Thymus (tissue), 14 donors: ENCODE measurements at places on chromosomes 7 and 10. TPM values are rescaled to one million over a fixed set of nuclear protein-coding genes. Genes with fewer than 3 reads are reported as not detected.
A peak's percentile ranks its signal among the peaks of the same experiment; 100 is the strongest.

The HOXA9 gene
- polyA plus RNA-seq, result 4.9 TPM

The ADAM12 gene
- 0.96 TPM for polyA plus RNA-seq

The TAF5 gene
- polyA plus RNA-seq, result 5.1 TPM

GRCh38 chr10:95474228-95475002 lies 86.8 kb downstream of the SORBS1 start:
- H3K4me1 ChIP-seq, result no peaks in the 10 kb centered on the region
- H3K27ac ChIP-seq, result no peak overlapping the region
- DNase-seq, result no peak

DNA sequence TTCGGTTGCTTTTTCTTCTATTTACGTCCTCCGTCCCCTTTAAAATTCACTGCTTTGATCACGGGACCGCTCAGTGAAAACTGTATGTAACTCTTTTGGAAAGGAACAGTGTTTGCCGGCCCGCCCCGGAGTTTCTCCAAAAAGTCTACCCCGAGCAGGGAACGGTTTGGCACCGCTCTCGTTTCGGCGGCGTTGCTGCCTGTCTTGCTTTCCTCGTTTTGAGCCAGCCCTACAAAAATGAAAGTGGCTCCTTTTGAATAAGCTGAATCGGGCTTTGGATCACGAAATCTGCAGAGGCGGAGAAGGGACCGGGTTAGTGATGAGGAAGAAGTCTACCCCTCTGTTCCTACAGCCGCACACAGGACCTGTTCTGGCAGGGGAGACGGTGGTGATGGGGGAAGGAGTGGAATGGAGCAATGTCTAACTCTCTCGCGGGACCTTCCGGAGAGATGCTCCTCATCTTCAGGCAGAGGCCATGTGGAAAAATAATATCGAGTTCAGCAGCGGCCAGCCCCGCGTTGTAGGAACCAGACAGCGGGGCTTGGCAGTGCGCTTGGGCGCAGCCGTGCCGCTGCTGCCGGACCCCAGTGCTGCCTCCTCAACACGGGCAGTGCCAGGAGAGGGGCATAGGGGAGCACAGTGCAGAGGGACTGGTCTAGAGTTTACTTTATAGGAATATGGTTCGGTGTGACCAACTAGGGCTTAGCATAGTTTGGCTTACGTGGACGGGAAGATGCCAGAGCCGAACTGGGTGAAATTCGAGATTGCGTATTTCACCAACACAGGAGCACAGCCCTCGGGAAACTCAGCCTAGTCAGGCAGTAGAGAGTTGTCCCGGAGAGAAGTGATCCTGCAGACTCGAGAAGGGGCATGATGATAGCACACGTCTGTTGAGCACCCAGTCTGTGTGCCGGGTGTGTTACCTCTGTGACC lies 1.4 kb downstream of the HTRA1 start:
- H3K4me3 ChIP-seq, result peak overlapping the region; percentile 30
- no peak for DNase-seq
- H3K27me3 ChIP-seq, result peaks cover 69% of the 10 kb centered on the region
- no peak overlapping the region for H3K27ac ChIP-seq
- no peaks in the 10 kb centered on the region for H3K36me3 ChIP-seq
- H3K4me1 ChIP-seq, result no peaks in the 10 kb centered on the region

DNA sequence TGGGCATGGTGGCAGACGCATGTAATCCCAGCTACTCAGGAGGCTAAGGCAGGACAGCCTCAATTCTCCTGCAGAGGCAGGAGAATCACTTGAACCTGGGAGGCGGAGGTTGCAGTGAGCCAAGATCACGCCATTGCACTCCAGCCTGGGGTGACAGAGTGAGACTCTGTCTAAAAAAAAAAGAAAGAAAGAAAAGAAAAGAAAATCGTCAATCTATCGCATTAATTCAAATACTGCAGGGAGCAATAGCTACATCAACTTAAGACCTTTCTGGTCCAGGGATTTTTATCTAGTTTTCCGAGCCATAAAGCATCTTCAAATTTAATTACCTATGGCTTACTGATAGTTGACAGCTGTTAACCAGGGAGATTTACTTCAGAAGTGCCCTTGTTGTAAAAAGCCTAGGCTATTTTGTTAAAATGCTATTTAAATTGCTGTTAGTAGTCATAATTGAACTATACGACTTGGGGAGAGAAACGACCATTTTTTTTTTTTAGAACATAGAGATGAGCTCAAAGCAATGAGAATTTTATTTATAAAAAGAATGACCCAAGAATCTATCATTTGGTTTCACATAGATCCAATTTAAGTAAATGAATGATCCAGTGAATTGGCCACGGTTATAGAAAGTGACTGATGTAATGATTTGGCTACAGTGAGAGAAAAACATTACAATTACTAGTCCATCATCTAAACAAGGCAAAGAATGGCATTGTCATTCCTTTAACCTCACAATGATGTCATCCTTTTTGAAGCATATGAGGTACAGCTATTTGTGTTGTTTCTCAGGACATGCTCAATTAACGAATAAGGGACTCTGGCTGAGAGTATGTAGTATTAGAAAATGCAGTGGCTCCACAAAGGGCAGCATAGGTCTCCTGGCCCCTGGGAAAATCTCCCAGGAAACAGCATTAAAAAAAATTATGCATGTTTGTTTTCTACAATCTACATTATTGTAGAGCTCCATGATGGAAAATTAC lies 85.3 kb downstream of the SEMA3C start:
- no peak overlapping the region for H3K4me3 ChIP-seq
- H3K27ac ChIP-seq, result no peak overlapping the region
- H3K4me1 ChIP-seq, result no peaks in the 10 kb centered on the region
- no peaks in the 10 kb centered on the region for H3K36me3 ChIP-seq
